ENCODE measurements at places on chromosomes 11 and 22.

GRCh38 chr11:72217841-72218240, 1.2 kb downstream of the FOLR2 start:
- DNase-seq: no peak

- DNase-seq: no peak
These were observed 209.5 kb downstream of the CASP12 start for GRCh38 chr11:104688731-104689130.

- DNase-seq: no peak
These were observed 695.3 kb downstream of the TBC1D22A start for GRCh38 chr22:47457509-47458300.

GRCh38 chr11:125313271-125314219, 149.0 kb downstream of the PKNOX2 start:
- no peak for DNase-seq

DNA sequence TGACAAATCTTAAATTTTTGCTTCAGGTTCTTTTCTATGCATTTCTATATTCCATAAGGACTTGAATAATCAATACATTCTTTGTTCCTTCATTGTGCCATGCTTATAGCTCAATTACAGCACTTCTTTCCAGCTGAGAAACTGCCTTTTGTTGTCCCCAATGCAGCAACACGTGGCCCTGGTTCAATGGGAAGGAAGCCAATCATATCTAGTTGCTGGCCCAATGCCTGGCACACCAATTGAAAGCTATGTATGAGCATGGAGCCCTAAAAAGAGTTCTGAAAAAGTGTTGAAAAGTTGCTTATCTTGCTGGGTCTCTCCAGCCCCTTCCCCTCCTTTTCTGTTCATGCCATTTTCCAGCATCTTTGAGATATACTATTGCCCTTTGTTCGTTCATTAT, 448.0 kb upstream of the FAT3 start:
- DNase-seq: no peak

- no peak for DNase-seq
These were observed 20.2 kb upstream of the ACR start for GRCh38 chr22:50717709-50718351.

DNA sequence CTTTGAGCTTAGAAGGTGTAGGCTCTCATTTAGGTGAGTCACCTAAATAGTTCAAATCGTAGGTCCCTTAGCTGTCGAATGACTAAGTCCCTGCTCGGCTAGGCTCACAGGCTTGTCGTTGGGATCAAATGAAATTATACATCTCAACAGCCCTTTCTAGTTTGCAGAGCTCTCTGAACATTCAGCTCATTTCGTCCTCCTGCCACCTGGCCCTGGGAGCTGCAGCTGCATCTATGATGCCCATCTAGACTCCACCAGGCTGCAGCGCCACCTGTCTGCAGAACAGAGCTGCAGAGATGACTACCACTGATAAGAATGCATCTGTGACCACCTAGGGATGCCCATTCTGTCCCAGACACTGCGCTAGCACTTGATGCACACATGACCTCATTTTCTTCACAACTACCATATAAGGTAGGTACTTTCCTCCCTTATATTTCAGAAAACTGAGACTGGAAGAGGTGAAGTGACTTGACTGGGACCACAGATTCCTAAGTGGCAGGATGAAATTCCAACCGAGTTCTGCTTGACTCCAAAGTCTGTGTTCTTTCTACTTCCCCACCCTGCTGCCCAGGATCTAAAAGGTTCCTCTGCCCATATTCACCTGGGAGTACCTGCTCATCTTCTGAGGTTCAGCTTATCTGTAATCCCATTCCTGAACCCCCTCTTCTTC, 141.1 kb upstream of the NARS2 start:
- DNase-seq: no peak

GRCh38 chr11:14308114-14308896, 50.7 kb downstream of the RRAS2 start:
- no peak for DNase-seq

DNA sequence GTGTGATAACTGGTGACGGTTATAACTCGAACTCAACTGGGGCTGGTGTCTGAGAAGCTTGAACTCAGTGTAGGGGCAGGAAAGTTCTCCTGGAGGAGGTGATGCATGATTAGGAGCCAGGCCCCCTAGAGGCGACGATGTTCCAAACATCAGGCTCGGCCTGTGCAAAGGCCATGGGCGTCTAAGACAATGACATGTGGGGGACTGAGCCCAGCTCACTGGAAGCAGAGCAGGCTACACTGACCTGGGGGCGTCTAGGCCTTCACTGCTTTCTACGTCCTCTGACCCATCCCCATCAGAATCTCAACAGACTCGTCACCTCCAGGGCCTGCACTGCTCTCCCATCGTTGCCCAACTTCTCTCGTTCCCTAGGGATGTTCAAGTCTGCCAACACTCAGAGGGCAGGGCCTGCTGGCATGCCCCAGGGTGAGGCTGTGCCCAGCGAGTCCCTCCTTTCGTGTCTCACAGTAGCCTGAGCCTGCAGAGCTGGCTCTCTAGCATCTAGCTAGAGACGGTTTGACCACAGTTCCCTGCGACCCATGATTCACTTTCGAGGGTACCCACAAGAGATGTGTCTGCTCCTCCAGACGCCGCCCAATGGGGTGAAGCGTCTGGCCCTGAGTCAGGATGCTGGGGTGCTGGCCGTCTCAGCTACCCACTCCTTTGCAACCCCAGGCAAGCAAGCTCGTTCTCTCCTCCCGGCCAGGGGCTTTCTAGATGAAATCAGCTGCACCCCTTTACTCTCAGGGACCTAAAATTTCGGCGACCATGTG, 1.1 kb upstream of the ATG16L2 start:
- peak; percentile 42 for DNase-seq

GRCh38 chr11:73743045-73743444, 17.8 kb downstream of the RAB6A start:
- DNase-seq: no peak

- no peak for DNase-seq
These were observed 13.2 kb upstream of the CSF2RB start for GRCh38 chr22:36900225-36900624.

DNA sequence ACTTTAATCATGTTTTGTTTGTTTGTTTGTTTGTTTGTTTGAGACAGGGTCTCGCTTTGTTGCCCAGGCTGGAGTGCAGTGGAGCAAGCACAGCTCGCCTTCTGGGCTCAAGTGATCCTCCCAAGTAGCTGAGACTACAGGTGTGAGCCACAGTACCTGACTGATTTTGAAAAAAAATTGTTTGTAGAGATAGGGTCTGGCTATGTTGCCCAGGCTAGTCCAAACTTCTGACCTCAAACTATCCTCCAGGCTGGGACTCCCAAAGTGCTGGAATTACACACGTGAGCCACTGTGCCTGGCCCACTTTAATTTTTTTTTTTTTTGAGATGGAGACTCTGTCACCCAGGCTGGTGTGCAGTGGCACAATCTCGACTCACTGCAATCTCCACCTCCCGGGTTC, 74.8 kb upstream of the CLDN5 start:
- DNase-seq: no peak

DNA sequence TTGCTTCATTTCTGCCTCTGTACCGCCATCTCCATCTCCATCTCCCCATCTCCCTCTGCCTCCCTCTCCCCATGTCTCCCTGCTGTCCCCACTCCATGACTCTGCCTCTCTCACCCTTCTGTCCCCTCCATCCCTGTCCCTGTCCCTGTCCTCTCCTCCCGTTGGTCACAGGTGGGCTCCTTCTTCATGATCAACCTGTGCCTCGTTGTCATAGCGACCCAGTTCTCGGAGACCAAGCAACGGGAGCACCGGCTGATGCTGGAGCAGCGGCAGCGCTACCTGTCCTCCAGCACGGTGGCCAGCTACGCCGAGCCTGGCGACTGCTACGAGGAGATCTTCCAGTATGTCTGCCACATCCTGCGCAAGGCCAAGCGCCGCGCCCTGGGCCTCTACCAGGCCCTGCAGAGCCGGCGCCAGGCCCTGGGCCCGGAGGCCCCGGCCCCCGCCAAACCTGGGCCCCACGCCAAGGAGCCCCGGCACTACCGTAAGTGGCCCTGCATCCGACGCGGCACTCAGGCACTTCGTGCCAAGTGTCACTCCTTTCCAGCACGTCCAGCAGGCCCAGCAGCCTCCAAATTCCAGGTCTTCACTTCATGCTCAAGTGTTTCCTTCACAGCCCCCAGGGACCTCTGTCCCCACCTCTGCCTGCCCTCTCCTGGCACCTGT, 76.0 kb downstream of the CACNA1I start:
- DNase-seq: no peak

DNA sequence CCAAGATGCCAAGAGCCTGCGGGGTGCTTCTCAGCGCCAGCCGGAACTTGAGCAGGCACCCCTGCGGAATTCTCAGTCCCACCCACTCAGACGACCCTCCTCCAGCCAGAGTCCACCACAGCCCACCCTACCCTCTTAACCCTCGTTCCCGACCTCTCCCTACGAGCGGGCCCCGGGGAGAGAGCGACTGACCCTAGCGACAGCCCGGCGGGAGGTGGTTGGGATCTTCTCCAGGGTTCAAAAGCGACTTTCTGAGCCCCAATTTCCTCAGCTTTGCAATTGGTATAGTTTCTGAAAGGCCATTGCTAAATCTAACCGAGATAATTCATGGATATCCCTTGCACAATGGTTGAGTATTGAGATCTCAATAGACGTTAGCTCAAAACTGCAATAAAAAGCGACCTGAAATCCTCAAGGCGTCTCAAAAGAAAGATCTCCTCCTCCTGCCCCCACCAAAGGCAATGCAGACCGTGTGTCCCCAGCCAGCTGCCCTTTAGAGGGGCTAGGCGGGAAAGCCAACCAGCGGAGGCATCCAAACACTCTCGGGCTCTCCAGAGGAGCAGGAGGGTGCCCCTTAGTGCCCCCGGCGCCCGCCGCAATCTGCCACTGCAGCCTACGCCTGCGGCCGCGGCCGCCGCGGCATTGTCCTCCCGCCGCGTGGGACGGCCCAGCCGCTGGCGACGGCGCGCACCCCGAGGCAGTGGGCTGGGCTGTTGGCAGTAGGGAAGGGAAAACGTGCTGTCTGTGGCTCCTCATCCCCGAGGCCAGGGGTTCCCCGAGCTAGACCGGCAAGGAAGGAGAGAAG, 1.5 kb upstream of the SLC6A5 start:
- DNase-seq: no peak

GRCh38 chr22:19105867-19106802, 16.1 kb downstream of the DGCR2 start:
- no peak for DNase-seq

DNA sequence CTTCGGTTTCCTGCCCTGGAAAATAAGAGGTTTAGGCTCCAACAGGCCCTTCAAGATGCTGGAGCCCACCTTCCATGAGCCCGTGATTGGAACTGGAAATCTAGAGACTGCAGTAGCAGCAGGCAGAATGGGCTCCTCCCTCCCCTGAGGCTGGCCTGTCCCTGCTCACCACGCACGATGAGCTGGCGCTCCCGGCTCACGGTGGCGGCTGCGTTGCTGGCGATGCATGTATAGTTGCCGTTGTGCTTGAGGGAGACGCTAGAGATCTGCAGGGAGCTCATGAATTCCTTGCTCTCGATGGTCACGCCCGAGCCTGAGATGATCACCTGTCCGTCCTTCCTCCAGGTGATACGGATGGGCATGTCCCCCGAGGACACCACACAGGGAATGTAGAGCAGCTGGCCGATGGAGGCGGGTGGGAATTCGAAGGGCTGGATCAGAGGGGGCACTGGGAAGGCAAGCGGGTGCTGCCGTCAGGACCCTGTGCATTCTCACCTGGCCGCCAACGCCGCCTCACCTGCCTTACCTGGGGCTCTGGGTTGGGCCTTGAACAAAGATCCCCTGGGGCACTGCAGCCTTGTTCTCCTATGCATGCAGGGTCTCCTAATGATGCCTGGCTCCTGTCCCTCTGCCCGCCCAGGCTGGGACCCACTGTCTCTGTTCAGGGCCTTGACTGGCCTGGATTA, 177.8 kb downstream of the CEP164 start:
- no peak for DNase-seq

DNA sequence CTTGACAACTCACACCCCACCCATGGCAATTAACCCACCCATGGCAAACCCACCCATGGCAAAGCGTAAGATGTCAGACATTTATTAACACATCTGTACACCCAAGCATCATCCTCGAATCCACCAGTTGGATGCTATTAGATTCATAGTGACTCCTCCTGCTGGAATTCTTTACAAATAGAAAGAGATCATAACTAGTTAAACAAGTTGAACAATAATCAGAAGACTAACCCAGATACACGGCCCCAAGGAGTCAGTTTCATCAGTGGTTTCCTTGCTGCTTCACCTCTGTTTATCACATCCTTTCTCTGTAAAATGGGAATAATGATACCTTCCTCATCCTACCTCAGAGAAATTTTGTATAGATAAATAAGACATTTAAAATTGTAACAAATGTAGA, 5.1 kb downstream of the GTPBP1 start:
- no peak for DNase-seq

GRCh38 chr22:27198518-27199035, 541.2 kb downstream of the MIAT start:
- DNase-seq: no peak

DNA sequence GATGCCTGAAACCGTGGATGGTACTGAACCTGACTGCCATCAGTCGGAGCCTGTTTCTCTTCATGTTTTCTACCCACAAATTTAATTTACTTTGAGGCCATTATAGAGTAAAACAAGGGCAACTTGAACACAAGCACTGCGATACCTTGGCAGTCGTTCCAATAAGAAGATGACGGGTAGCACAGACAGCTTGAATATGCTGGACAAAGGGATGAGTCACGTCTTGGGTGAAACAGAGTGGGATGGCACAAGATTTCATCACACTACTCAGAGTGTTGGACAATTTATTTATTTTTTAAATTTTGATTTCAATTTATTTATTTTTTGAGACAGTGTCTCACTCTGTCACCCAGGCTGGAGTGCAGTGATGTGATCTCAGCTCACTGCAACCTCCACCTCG, 5.7 kb downstream of the DIXDC1 start:
- no peak for DNase-seq

GRCh38 chr11:123407130-123407995, 22.7 kb upstream of the GRAMD1B start:
- peak; percentile 24 for DNase-seq

DNA sequence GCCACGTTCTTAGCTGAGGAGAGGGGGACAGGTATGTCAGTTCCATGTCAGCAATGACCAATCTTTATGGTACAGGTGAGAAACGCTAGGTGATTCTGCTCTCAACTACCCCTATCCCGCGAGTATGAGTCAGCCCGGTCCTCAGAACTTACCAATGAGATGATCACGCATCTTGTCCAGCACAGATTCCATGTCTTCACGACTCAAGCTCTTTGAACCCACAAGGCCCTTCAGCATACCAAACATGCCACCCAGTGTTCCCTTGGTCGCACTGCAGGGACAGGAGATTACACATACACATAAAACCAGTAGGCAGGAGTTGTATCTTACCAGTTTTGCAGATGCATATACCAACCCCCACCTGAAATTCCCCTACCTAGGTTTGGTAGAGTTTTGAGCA, 2.9 kb downstream of the SRPRA start:
- DNase-seq: no peak

DNA sequence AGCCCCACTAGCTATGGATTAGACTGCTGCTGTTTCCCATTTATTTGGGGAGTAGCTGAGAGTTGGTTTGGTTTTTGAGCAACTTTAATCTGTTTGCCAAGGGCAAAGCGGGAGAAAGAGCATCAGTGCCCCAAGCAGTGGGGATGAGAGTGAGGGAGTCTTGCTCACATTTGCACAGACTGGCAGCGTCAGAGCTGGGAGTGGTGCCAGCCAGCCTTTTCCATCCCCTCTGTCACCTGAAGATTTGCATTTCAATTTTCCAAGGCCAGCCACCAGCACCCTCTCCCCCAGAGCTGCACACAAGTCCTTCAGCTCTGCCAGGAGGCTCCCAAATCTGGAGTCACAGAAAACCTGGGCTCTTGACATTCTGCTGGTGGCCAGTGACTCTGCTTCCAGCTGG, 21.0 kb upstream of the UVRAG start:
- DNase-seq: no peak

GRCh38 chr22:25098445-25099081, 101.1 kb upstream of the CRYBB3 start:
- no peak for DNase-seq

GRCh38 chr11:57407010-57407920, 16.8 kb upstream of the PRG2 start:
- DNase-seq: no peak
